HCT116 (cell line): ENCODE measurements at places on chromosomes 2 and 18.

DNA sequence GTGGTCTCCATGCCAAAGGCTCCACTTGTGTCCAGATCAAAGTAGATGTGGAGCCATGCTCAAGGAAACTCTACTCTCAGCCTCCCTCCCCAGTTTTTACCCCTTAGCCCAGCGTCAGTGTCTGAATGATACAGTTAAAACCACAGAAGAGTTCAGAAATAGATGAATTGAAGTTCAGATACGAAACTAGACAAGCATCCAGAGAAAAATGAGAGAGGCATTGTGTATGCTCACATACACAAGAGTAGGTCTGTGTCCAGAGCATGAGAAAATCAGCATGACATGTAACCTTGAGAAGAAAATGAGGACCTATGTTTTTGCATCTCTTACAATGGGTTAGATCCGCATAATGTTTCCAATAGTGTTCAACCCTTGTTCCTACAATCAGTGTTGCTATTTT lies 612.8 kb upstream of the PKDCC start:
- DNase-seq = no peak

GRCh38 chr18:63074981-63075404 lies 244.6 kb downstream of the BCL2 start:
- DNase-seq = peak; percentile 28

DNA sequence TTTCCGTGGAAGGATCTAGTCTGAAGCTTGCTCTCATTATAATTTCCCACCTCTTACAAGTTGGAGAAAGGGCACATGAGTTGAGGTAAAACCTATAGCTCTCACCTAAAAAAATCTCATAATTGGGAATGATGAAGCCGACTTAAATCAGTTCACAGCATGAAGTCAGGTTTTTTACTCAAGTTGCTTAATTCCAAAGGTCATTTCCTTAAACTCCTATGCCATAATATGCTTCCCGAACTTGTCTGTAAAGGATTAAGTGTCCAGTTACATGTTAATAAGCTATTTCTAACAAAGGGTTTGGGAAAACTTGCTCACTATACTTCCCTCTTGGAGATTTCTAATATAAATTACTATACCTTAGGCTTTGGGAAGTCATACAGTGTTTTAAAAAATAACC lies 481.2 kb downstream of the NUP35 start:
- no peak for DNase-seq

GRCh38 chr2:148658807-148659722 lies 14.5 kb downstream of the EPC2 start:
- DNase-seq = no peak

DNA sequence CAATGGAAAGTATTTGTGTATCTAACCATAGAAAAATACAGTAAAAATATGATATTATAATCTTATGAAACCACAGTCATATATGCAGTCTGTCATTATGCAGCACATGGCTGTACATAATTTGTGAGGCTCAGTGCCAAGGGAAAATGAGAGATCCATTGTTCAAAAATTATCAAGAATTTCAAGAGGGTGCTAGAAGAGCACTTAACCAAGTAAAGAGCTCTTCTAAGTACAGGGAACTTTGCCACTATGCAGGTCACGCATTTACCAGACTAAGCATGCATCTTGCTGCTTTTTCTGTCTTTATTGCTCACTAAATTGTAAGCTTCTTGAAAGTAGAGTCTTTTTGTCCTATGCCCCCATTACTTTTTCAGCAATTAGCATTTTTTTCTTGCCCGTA lies 438.0 kb downstream of the LRP1B start:
- no peak for DNase-seq

DNA sequence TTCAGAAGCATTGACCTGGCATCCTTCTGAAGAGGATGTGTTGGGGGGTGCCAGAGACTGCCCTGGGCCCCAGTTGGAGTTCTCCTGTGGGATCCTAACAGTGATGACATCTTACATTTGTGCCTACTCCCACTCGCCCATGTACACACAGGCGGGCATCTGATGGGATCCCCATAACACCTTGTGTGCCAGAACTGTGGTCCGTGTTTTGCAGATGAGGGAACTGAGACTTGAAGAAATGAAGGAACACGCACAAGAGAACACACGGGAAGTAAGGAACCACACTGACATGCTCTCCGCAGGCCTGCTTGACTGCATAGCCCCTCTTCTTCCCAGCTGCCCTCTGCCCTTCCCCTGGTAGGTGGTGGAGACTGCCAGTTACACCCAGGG lies 255.3 kb downstream of the MYCN start:
- no peak for DNase-seq

- DNase-seq = no peak
These were observed 11.5 kb upstream of the CNOT11 start for GRCh38 chr2:101241158-101241557.

- DNase-seq = no peak
These were observed 68.6 kb upstream of the PELI1 start for GRCh38 chr2:64212801-64213321.

DNA sequence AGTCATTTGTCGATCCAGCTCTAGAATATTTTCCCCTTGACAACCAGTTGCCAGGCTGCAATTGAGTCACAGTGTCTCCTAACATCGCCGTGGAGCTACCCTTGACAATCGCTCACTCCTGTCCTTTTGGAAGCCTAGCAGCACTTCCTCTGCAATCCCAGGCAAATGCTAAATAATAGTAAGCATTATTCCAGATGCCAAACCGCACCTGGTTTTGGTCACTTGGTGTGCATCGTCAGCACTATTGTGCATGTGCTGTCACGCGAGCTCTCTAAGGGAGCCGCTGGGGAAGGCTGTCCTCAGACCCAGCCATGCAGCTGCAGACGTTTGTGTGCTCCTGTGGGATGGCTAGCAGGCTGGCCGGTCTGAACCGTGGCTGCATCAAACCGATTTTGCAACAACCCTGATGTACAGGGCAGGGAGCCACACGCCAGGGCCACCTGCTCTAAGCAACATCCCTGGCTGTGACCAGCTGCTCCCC lies 549.5 kb upstream of the ID2 start:
- no peak for DNase-seq

DNA sequence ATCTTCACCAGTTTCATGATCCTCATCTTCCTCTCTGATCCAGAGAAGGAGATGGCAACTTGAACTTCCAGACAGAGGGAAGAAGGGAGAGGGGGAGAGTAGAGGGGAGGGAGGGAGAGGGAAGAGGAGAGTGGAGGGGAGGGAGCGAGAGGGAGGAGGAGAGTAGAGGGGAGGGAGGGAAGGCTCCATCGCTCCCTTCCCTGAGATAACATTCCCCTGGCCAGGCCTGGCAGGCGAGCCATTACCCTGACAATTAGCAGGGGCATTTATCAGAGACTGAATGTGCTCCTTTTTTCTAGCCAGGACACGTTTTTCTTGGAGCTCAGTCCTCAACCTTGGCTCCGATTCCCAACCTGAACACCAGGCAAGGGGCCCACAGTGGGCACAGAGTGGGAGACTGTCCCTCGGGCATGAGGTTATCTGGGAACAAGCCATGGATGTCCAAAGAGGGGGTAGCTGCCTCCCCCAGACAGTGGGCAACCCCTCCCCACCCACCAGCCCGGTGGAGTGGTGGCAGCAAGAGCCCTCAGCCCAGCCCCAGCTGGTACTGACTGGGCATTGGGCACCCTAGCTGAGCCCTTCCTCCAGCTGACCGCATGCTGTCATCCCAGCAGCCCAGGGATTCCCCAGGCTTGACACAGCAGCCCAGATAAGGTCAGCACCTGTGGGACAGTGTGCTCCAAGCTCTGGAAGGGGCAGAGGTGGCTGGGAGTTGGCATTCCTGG lies 81.8 kb downstream of the TNS1 start:
- DNase-seq = no peak

DNA sequence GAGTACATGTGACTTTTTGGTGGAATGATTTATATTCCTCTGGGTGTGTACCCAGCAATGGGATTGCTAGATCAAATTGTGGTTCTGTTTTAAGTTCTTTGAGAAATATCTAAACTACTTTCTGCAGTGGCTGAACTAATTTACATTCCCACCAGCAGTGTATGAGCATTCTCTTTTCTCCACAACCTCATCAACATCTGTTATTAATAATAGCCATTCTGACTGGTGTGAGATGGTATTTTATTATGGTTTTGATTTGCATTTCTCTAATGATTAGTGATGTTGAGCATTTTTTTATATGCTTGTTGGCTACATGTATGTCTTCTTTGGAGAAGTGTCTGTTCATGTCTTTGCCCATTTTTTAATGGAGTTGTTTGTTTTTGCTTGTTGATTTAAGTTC lies 267.4 kb upstream of the NT5C1B start:
- no peak for DNase-seq

- no peak for DNase-seq
These were observed 149.7 kb downstream of the MREG start for GRCh38 chr2:215863687-215864086.

DNA sequence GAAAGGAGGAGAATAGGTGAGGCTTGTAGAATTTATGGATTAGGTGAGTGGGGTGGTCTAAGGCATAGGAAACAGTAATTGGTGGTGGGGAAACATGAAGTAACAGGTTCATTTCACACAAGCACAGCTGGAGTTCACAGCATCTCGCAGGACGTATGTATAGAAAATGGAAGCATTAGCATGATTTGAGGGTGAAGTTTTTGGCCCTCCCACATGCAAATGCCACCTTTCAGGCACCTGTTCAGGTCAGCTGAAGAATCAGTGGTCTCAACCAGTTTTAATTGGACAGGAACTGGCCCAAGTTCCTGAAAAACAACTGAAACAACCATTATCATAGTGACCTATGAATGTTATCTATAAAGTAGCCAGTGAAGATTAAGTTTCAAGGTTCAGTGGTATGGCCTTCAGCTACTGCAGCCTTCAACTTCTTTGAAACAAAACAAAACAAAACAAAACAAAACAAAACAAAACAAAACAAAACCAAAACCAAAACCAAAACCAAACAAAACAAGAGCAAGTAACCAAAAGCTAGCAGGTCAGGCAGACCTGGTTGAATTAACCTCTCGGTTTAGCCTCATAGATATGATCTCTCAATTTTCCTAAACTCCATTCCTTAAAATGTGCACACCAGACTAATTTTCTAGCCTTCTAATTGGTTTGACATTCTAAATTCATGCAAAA lies 102.1 kb upstream of the SPHKAP start:
- DNase-seq = no peak

DNA sequence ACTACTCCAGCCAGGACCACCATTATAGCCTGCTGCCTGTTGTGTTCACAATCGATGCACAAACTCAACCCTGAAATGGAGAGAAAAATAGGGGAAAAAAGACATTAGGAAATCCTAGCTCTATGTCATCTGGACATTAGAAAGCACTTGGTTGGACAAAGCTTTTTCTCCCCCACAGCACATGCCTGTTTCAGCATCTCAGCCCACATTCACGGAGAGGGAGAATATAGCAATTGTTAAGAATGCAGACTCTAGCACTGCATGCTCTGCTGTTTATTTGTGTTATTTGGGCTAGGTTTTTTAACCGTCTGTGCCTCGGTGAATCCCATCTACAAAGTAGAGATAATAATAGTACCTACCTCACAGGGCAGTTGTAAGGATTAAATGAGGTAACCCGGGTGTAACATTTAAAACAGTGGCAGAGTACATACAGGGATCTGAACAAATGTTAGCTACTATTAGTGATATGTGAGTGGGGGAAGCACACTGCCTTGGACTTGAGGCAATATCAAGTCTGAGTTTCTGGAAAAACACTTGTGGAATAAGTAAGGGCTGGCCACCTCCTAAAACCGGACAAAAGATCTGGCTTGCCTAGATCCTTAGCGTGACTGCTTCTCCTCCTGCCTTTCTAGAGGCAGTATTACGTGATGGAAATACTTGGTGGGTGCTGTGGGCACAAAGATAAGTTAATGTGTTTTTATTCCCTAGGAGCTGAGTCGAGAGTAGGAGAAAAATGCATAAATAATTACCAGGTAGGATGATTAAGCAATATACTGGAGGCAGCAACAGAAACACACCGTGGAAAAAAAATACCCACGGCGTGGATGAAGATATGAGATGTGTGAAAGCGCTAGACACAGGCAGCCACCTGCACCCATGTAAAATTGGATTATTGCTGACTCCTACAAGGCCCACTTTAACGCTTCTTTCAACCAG lies 1.0 kb upstream of the PPP1CB start:
- no peak for DNase-seq

DNA sequence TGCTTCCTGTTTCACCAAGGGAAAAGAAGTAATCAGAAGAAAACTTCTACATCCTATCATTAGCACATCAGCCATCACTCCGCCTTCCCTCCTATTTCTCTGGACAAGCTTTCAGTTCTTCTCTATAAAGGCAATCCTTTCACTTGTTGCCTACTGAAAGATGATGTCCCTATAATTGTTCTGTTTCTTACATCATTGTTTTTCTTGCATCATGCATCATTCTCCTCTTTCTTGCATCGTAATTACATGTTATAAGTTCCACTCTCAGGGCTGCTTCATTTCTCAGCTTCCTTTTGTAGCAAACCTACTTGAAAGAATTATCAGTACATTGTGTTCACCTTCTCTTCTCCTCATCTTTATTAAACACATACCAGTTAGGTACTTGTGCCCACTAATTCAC lies 7.2 kb downstream of the SLC30A6 start:
- no peak for DNase-seq

- no peak for DNase-seq
These were observed 226.0 kb upstream of the TANK start for GRCh38 chr2:160934263-160934662.

DNA sequence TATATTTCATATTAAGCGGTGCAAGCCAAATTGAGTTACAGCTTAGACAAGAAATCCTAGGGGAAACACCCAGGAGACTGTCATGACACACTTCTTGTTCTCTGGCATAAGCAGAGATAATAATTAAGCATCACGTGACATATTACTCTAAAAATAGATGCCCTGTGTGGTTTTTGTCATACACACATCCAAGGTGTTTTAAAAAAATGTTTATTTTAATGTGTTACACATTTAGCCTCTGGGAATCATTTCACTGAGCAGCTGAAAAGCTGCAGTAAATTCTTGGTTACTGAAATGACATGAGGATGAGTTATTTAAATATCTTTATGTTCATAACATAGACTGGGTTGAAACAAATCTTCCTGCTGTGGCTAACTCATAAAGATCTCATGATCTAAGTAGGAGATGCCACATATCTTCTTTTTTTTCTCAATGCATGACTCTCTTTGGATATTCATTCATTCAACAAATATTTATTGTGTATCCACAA lies 38.0 kb upstream of the ERMN start:
- no peak for DNase-seq

DNA sequence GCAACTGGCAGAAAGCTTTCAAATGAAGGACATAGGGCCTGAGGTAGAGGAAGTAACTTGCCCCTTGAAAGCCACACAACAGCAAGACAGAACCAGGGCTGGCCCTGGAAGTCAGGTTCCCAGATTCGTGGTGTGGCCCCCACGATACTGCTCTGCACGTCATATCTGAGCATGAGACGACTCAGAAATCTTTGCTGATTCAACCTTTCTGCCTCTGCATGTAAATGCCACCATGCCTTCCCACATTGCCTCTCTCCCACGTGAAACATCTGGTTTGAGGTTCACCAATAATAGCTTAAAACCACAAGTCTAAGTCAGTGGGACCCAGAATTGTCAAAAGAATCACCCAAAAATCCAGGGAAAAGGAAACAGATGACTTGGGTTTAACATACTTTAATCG lies 214.0 kb upstream of the TRIB2 start:
- DNase-seq = no peak

DNA sequence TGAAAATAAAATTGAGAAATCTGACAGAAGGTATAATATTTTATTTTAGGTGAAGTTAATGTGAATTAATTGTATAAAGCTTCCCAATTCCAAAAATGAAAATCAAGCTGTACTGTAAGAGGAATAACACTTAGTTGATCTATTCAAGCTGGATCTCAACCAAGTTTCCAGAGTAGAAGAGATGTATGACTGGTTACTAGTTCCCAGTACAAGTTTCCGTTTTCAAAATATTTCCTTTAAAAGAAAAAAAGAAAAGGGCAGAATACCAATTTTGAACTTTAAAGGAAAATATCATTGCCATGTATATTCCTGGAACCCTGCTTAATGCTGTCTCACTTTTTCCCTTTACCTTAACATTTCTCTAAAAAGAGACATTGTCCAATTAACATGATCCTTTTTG lies 308.5 kb downstream of the IRS1 start:
- no peak for DNase-seq
